ENCODE measurements at places on chromosomes 5 and 9. TPM values are rescaled to one million over a fixed set of nuclear protein-coding genes. Genes with fewer than 3 reads are reported as not detected.
A peak's percentile ranks its signal among the peaks of the same experiment; 100 is the strongest.

DNA sequence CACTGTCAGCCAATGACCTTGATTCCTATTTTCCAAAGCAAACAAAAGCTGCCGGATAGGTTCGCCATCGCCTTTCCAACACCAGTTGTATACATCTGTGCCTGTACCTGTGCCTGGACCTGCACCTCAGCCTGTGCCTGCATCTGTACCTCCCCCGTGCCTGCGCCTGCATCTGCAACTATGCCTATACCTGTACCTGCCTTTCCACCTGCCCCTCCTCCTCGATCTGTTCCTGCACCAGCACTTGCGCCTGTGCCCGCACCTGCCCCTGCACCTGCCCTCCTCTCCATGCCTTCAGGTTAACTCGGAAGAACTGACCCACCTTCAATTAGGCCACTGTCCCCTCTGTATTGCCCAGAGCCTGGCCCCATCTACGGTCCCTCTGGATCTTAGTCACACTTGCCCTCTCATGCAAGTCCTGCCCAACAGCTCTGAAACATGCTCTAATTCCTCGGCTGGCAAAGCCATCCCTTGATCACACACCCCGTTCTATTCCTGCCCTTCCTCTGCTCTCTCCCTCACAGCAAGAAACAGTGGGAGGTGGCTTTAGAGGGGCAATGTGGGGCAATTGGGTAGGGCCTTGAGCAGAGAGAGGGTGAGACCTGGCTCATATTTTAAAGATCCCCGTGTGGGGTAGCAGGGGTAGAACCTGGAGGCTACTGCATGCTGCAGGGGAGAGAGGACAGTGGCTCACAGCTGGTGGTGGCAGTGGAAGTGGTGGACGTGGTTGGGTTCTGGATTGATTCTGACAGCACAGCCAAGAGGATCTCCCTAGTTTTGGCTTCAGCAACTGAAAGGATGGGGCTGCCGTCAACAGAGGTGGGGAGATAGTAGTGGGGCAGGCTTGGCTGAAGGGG is 59.6 kb upstream of the PHYKPL start:
- no peaks in the 10 kb centered on the region for H3K27me3 ChIP-seq
- peaks cover 6% of the 10 kb centered on the region for H3K4me1 ChIP-seq
- no peak overlapping the region for H3K27ac ChIP-seq
- H3K4me3 ChIP-seq, result no peak overlapping the region

DNA sequence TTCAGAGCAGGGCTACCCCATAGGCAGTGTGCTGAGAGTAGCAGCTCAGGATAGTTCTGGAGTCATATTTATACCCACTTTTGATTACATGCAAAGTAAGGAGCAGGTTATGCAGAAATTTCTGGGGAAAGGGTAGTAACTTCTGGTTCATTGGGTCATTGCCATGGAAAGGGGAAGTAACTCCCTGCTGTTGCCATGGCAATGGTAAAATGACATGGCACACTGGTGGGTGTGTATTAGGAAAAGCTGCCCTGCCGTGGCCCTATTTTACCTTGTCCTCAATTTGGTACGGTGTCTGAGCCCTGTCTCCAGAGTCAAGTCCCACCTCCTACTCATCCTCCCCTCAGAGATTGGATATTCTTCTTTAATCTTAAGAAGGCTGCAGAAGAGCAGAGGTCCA is 526.7 kb upstream of the TYRP1 start:
- H3K27me3 ChIP-seq, result no peaks in the 10 kb centered on the region
- no peaks in the 10 kb centered on the region for H3K36me3 ChIP-seq
- no peaks in the 10 kb centered on the region for H3K4me1 ChIP-seq
- no peak overlapping the region for H3K4me3 ChIP-seq
- DNase-seq, result no peak

GRCh38 chr9:90801973-90802322 is 329 bp downstream of the SYK start:
- H3K36me3 ChIP-seq, result no peaks in the 10 kb centered on the region
- peaks cover 6% of the 10 kb centered on the region for H3K4me1 ChIP-seq
- no peak for DNase-seq
- no peaks in the 10 kb centered on the region for H3K27me3 ChIP-seq
- no peak overlapping the region for H3K27ac ChIP-seq

- H3K36me3 ChIP-seq, result peaks cover 3% of the 10 kb centered on the region
- H3K4me3 ChIP-seq, result no peak overlapping the region
- DNase-seq, result peak; percentile 73
- peak overlapping the region; percentile 33 for H3K27ac ChIP-seq
These were observed 61.8 kb downstream of the PFDN1 start for GRCh38 chr5:140240987-140241706.

GRCh38 chr9:94161673-94162072 is 77.4 kb downstream of the PTPDC1 start:
- H3K27ac ChIP-seq, result no peak overlapping the region
- peaks cover 37% of the 10 kb centered on the region for H3K4me1 ChIP-seq
- no peaks in the 10 kb centered on the region for H3K36me3 ChIP-seq
- H3K4me3 ChIP-seq, result no peak overlapping the region
- DNase-seq, result no peak
- no peaks in the 10 kb centered on the region for H3K27me3 ChIP-seq

DNA sequence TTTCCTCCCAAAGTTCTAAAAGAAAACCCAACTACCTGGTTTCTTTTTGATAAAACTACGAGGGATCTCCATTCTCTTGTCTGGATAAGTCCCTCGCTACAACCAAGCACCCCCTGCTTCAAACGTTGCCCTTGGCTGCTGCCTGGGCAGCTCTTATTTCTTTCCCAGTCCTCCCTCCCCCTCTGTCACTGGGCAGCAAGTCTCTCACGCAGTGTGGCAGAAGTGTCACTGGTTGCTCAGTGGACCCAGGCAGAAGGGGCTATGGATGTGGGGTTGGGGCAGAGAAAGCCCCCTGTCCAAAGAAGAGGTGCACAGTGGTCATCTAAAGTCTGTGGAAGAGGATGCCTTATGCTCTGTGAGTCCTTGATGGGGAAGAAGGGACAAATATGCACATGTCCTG is 7.2 kb upstream of the SMIM32 start:
- no peak for DNase-seq
- H3K27ac ChIP-seq, result no peak overlapping the region
- no peaks in the 10 kb centered on the region for H3K36me3 ChIP-seq
- H3K4me1 ChIP-seq, result peaks cover 11% of the 10 kb centered on the region

DNA sequence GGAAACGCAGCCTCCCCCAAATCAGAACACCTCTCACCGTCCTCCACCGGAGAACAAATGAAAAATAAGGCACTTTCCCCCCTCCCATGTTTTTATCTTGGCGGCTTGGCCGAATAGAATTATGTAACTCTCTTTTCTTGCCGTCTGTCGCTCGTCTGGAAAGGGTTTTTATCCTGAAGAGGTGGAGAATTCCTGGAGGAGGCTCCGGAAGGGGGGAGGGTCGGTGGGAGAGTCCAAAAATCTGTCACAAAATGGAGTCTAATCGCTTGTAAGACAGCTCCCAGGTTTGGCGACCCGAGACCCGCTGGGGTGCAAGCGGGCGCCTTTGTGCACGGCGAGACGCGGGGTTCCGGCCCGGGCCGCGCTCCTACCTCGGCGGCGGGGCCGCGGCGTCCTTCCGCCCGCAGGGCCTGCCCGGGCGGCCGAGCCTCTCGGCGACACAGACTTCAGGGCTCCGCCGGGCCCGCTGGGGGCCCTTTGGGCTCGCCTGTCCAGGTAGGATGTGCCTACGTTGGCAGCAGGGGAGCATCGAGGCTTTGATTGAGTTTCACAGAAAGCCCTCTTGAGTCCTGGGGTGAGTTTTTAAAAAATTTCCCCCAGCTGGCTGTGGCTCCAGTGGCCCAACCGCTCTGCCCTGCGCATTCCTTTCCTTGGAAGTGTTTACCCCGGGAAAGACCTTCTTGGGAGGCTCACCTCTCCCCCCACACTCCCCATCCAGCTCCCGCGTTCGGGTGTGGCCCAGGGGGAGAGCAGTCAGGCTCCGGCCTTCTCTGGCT is 5.0 kb downstream of the LMX1B start:
- H3K4me1 ChIP-seq, result peaks cover 12% of the 10 kb centered on the region
- no peak overlapping the region for H3K4me3 ChIP-seq
- no peak for DNase-seq

DNA sequence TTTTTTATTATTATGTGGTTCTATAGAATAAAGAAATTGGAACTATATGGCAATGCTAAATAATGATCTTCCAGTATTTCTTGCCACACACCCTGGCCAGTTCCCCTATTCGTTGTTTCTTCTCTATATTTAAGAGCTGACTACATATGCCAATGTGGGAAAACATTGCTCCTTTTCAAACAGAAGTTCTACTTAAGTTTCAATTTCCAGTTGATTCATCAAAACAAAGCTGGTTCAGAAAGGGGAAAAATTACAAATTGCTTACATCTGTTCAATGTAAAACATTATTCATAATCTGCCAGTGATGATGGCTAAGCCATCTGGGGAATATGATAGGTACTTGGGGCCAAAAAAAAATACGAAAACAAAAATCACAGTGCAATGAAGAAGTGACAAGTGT is 76.9 kb downstream of the ST8SIA4 start:
- DNase-seq, result no peak
- H3K4me1 ChIP-seq, result no peaks in the 10 kb centered on the region
- no peak overlapping the region for H3K27ac ChIP-seq
- no peak overlapping the region for H3K4me3 ChIP-seq
- no peaks in the 10 kb centered on the region for H3K27me3 ChIP-seq

DNA sequence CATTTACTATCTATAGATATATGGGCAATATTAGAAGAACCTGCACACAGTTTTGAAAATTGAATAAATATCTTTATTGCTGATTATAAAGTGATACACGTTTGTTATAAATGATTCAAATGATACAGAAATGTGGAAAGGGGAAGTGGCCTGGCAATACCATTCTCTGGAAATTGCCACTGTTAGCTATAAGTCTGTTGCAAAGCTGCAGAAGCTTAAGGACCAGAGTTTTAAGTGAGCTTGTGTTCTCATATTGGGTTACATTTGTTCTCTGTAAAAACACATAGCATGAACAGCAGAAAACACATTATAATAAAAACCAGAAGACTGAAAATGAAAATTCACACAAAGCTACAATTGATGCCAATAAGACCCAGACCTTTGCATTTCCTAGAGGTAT is 59.6 kb downstream of the RASGRF2 start:
- H3K4me3 ChIP-seq, result no peak overlapping the region
- H3K4me1 ChIP-seq, result no peaks in the 10 kb centered on the region
- no peak for DNase-seq
- no peaks in the 10 kb centered on the region for H3K36me3 ChIP-seq
- H3K27me3 ChIP-seq, result no peaks in the 10 kb centered on the region

The C9orf152 gene
- total RNA-seq, result 0.56 TPM

The ANKRD34B gene
- total RNA-seq, result not detected

Measured in thoracic aorta (tissue), 2 donors.